DMS 273 treated with DMSO at 0.1 percent for 48 hours (cell line): ENCODE measurements at places on chromosomes 5 and 9.

- no peak for DNase-seq
Observed at GRCh38 chr5:112338681-112339337, 80.3 kb downstream of the EPB41L4A start.

DNA sequence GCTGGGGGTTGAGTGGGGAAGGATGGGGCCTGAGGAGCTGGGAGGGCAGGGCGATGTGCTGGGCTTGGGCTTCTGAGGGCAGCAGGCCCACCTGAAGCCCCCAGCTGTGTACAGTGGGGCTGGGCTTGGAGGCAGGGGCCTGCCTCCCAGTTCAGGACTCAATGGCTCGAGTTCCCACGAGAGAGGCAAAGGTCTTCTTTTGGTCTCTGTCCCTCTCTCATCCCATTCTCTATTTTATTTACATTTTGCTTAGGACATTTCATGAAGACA is 180.6 kb downstream of the MACROH2A1 start:
- DNase-seq = no peak

GRCh38 chr5:149046196-149046829 is 16.5 kb downstream of the SH3TC2 start:
- no peak for DNase-seq

GRCh38 chr5:58761407-58761806 is 178.5 kb downstream of the RAB3C start:
- no peak for DNase-seq

GRCh38 chr5:132215329-132215728 is 12.3 kb downstream of the P4HA2 start:
- DNase-seq = peak; percentile 86

GRCh38 chr5:115453391-115454095 is 91.0 kb downstream of the FEM1C start:
- no peak for DNase-seq

GRCh38 chr9:98324801-98325200 is 69.4 kb upstream of the TBC1D2 start:
- no peak for DNase-seq

- DNase-seq = no peak
Observed at GRCh38 chr9:94928691-94929368, 202.3 kb downstream of the AOPEP start.

DNA sequence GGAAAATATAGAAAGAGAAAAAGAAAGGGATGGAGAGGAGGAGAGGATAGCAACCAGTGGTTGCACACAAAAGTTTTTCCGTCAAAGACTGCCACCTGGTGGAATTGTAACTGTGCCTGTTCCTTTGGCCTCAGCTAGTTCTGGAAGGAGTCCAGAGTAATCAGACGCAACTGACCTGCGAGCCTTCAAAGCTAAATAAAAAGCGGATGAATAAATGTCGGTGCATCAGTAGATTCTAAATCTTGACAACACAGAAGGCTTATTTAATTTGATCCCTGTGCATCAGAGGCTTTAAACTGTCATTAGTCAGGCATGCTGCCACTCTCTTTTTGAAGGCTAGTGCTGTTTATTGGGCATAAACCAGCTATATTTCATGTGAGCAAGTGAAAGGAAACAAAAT is 132.9 kb upstream of the ACO1 start:
- DNase-seq = peak; percentile 33

GRCh38 chr5:150119421-150120061 is 33.2 kb upstream of the CSF1R start:
- DNase-seq = no peak

DNA sequence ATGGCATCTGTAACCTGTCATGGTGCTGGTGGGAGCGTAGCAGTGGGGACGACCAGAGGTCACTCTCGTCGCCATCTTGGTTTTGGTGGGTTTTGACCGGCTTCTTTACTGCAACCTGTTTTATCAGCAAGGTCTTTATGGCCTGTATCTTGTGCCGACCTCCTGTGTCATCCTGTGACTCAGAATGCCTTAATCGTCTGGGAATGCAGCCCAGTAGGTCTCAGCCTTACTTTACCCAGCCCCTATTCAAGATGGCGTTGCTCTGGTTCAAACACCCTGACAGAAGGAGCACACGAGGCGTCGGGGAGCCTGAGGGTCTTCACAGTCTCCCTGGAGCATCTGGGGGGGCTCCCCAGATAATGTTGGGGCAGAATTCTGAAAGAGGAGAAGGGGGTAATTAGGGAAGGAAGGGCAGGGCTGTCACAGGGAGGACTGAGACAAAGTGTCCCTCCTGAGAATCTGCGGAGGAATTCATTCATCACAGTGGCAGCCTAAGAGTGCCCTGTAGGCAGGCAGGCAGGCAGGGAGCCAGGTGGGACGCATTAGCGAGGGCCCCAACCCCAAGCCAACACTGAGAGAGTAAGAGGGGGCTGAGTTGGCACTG is 21.3 kb upstream of the NCS1 start:
- no peak for DNase-seq

DNA sequence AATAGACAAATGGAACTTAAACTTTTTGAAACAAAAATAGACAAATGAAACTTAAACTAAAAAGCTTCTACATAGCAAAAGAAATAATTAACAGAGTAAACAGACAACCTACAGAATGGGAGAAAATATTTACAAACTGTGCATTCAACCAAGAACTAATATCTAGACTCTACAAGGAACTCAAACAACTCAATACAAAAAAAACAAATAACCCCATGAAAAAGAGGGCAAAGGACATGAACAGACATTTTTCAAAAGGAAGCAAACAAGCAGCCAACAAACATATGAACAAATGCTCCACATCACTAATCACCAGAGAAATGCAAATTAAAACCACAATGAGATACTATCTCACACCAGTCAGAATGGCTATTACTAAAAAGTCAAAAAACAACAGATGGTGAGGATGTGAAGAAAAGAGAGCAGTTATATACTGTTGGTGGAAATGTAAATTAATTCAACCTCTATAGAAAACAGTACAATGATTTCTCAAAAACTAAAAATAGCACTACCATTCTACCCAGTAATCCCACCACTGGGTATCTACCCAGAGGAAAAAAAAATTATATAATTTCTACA is 170.8 kb upstream of the RGMB start:
- peak; percentile 25 for DNase-seq

DNA sequence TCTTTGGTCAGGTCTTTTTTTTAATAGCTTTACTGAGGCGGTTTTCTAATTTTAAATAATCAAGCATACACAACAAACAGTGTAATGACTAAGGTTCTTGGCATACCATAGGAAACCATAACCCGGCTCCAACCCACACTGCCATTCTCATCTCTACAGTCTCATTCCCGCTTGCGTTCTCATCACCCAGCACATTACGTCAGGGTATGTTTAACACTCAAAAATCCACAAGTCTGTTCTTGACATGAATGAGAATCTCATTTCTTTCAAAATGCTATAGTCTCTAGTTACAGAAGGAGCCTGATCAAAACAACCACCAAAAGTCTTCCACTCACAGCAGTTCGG is 505 bp downstream of the C5orf34 start:
- no peak for DNase-seq

DNA sequence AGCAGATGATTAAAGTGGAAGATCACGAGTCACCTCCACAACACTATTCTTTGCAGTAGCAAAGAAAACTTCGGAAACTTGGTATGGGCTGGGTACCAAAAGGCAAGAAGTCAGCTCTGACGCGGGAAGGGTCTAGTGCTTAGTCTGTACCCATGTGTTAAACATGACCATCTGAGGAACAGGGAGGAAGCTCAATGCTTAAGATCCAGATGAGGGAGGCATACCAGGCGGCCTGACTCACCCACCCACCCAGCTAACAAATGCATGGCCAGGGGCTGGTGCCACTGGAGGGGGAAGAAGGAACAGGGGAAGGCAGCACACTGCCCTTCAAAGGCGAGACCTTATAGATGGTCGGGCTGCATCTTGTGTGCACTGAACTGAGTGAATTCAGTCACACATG is 41.8 kb downstream of the CAMSAP1 start:
- no peak for DNase-seq

DNA sequence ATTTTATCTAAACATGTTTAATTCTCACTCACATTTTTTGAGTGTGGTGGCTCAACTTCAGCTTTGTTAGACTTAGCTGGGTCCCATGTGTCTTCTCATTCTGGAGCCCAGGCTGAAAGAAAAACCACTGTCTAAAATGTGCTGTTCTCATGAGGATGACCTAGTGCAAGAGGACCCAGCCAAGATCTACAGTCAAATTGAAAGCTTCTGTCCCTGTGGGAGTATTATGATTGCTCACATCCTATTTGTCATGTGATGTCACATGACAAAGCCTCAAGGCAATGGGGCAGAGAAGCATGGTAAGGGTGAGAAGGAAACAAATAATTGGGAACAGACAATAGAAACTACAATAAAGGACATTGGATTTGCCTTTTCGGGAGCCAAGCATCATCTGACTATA is 113.4 kb upstream of the ASTN2 start:
- no peak for DNase-seq

GRCh38 chr5:90473396-90474234 is 956 bp downstream of the MBLAC2 start:
- DNase-seq = no peak

GRCh38 chr5:150487199-150488061 is 20.5 kb upstream of the NDST1 start:
- DNase-seq = no peak

DNA sequence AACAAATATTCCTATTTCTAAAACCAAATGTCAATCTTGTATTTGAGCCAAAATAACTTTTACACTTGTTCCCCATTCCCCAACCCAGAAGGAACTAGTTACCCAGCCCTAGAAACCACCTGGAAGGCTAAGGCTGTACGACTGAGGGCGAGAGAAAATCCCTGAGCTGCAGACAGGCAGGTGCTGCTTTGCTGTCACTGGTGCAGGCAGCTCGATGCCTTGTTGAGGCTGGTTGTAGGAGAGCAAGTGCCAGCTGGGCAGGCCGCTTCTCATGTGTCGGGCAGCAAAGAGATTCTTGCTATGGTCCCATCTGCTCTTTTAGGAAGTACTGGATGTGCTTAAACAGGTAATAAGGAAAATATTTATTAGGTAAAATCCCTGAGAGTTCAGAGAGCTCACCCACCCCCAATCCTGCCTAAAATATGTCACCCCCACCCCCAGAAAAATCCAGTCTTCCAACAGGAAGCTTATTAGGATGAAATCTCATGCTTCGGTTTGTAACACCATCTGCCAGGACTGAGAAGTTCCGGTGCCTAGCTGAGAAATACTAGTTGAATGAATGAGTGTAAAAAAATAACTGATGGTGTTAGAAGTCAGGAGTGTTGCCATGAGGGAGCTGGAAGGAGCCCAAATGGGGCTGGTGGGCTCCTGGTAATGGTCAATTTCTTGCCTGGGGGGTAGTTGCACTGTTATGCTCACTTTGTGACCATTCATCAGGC is 91.1 kb upstream of the DMRT1 start:
- DNase-seq = peak; percentile 57

- DNase-seq = no peak
Observed at GRCh38 chr9:101126556-101126955, 98.0 kb downstream of the PLPPR1 start.

- no peak for DNase-seq
Observed at GRCh38 chr9:82419696-82420486, 431.3 kb downstream of the SPATA31D1 start.

DNA sequence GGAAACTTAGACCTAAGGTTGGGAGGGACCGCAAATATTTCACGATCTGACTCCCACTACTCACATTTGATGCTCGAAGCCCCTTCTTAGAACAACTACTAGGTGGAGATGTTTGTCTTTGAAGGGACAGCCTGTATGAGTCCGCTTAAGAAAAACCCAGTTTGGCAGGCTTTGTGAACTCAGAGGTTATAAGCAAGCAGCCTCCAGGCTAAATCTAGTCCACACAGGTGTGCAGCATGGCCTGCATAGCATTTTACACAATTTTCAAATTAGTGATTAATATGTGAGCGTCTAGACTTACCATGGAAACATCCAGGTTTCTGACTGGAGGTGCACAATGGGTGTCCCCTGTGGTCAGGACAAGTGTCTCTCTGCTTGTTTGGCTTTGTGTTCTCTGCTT is 127.1 kb downstream of the KIF4B start:
- no peak for DNase-seq

DNA sequence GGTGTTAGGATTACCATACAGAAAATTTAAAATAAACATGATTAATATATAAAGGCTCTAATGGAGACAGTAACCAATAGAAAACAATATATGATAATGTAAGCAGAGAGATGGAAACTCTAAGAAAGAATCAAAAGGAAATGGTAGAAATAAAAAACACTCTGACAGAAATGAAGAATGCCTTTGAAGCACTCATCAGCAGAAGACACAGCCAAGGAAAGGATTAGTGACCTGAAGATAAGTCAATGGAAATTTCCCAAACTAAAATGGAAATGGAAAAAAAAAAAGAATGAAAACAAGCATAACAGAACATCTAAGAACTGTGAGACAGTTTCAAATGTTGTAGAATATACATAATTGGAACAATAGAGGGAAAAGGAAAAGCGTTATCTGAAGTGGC is 302.6 kb downstream of the DRD1 start:
- no peak for DNase-seq

- no peak for DNase-seq
Observed at GRCh38 chr5:154868702-154869101, 10.3 kb downstream of the CNOT8 start.

GRCh38 chr5:24365406-24365805 is 279.4 kb downstream of the CDH10 start:
- no peak for DNase-seq

DNA sequence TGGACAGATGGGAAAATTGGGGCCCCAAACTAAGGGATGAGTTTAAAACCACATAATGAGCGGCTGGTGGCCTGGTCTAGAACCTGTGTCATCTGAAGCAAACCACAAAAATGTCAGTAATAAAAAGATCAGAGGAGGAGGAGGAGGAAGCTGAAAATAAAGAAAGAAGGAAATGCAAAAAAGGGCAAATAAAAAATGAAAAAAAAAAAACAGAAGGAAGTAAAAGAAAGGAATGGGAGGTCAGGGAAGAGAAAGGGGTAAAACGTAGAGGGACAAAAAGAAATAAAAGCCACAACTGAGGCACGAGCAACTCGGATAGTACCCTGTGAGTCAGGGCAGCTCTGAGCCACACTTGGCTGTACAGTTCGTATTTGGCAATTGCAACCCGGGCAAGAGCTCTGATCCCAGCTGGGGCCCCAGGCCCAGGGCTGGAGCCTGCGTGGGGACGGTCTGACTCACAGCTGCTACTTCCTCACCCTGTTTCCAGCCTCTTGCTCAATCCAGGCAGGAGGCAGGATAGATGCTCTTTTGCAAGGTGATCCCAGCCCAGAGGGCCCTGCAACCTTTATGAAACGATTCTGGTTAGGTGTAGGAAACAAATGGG is 137.9 kb upstream of the TRIM32 start:
- DNase-seq = no peak

- no peak for DNase-seq
Observed at GRCh38 chr5:110853267-110853666, 114.5 kb downstream of the SLC25A46 start.

DNA sequence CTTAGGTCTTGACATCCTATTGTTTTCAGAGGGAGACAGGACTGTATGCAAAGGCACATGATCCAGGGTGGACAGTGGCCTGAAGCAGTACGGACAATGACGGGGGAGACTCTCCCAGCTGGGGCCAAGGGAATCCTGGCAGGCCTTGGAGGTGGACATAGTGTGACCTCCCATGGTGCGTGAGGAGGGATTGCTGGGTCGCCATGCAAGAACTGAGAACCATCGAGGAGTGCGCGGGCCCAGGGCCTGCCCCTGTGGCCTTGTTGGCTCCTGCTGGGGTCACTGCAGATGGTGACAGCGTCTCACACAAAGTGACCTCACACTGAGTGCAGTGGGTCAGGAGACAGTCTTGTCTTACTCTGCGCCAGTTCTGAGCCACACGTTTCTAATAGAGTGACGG is 192.4 kb downstream of the GADD45G start:
- no peak for DNase-seq
